ENCODE measurements at places on chromosomes 4 and X. TPM values are rescaled to one million over a fixed set of nuclear protein-coding genes. Genes with fewer than 3 reads are reported as not detected.

IL9R gene
- total RNA-seq: 4.1 TPM

GYPA gene
- total RNA-seq: not detected

BMX gene
- not detected for total RNA-seq

- DNase-seq: no peak
Observed at GRCh38 chr4:169142906-169143305, 127.8 kb downstream of the SH3RF1 start.

- DNase-seq: no peak
Observed at GRCh38 chr4:15543537-15544247, 74.0 kb downstream of the CC2D2A start.

DNA sequence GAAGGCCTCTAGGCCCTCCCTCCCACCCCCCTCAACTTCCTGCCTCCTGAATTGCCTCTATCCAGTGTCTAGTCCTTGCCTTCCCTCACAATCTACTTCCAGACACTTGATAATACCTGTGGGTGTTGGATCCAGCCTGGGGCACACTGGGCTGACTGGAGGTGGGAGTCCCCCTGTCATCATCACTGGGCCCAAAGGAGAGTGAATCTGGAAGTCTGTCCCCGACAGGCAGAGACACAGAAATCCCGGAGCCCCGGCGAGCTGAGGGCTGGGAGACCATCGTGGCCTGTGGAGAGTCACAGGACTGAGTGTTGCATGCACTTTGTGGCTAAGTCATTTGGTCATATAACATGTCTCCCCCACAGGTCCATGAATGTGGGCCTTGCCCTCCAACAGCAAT is 8.4 kb upstream of the SYP start:
- no peak for DNase-seq

XAGE1A gene
- not detected for total RNA-seq

ALAS2 gene
- not detected for total RNA-seq

PGRMC1 gene
- total RNA-seq: 29.0 TPM

SYP gene
- 5.3 TPM for total RNA-seq

DCHS2 gene
- total RNA-seq: not detected

HELT gene
- not detected for total RNA-seq

- DNase-seq: no peak
Observed at GRCh38 chrX:103781706-103782105, 5.1 kb downstream of the PLP1 start.

DNA sequence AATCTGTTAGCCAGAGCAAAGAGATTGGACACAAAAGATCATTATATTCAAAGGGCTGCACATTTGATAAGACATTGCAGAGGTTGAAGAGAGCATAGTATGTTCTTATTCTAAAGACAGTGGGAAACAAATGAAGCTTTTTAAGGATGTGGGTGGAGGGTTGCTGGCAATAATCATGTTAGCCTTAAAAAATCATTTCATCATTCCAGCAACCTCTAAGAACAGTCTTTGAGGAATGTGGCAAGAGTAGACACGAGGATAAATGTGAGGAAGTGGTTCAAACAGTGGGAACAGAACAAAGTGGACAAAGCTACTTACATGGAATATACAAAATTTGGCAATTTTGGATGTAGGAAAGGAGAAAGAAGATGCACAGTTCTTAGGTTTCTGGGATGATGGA is 167.3 kb upstream of the SPRY1 start:
- no peak for DNase-seq

TRPC5OS gene
- not detected for total RNA-seq

GRCh38 chrX:71650333-71650969 is 16.9 kb upstream of the LOC101059915 start:
- DNase-seq: peak; percentile 52

- no peak for DNase-seq
Observed at GRCh38 chrX:102765809-102766208, 45.3 kb downstream of the GPRASP3 start.

DNA sequence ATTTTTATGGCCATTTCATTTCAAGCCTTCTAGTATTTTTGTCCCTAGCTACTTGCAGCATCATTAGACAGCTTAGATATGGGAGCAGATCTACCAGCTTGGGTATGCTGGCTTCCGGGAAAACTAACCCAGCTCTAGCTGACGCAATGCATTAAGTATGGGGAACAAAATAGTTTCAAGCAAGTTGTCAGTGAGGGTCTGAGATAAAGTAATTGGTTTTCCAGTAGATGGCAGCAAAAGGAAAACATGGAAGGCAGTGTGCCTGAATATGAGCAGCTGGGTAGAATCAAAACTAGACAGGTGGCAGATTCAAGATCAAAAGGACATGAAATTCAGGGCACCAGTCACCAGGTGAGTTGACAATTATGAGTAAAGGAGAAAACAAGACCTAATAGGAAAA is 340.9 kb upstream of the CTSO start:
- DNase-seq: no peak

DNA sequence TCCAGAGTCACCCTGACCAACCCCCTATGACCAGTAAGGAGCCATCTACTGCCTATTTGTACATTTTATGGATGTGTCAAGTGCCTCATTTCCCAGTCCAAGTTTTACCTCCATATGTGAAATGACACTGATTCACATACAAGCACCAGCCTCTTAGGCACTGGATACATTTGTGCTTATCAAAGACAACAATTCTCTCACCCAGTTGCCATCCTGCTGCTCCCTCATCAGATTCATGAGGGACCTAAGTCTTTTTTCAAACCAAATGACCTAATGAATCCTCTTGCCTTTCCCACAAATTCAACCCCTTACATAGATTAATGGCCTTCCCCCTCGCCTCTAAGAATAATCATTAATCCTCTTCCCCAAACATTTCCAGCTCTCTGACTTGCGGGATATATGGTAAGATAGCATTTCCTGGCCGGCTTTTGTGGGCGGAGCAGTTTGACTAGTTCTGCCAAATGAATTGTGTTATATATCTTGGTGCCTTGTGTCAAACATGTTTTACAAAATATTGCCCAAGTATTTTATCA is 233.9 kb downstream of the ARAP2 start:
- DNase-seq: no peak

DNA sequence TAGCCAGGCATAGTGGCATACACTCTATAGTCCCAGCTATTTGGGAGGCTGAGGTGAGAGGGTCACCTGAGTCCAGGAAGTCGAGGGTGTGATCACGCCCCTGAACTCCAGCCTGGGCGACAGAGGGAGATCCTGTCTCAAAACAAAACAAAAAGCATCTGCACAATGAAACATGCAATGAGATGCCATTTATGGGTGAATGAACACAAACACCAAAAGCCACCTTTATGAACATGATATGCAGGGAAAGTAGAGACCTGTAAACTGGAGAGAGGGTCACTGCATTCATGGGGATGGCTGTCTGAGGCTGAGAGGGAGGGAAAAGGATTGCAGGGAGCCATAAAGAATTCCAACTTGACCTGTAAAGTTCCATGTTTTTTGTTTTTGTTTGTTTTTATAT is 70.7 kb downstream of the EVC start:
- no peak for DNase-seq

GRCh38 chrX:152843852-152844251 is 13.0 kb downstream of the NSDHL start:
- DNase-seq: no peak

- no peak for DNase-seq
Observed at GRCh38 chr4:15365641-15366040, 62.2 kb upstream of the C1QTNF7 start.

- no peak for DNase-seq
Observed at GRCh38 chr4:136281307-136281706, 1251.0 kb downstream of the PCDH18 start.

DNA sequence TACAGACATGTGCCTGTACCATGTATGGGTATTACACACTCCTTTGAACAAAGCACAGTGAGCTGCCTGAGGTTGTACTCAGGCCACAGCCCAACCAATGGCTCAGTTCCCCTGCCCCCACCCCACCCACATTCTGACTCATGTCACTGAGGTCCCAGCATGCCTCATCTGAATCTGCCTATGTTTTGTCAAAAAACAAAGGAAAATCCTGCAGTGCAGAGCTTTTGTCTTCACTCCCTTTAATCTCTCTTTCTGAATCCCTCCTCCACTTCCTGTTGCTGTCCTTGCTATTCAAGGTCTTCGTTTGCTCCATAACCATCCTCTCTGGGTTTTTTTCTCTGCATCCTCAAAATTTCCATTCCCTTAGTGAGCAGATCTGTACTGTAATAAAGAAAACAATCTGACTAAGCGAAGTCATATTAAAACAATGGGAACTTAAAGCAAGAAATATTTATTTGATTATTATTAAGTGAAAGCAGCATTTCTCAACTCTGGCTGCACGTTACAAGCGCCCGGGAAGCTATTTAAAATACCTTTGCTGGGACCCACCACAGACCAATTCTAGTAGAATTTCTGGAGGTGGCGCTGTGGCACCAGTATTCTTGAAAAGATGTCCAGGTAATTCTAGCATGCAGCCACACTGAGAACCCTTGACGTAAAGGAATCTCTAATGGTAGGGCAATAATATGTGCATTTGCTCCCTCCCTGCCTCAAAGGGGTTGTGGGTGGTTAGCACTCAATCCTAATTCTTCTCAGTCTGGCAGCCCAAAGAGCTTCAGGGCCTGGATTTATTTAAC is 8.7 kb downstream of the GUCY2F start:
- DNase-seq: peak; percentile 65

IQCM gene
- total RNA-seq: not detected

DNA sequence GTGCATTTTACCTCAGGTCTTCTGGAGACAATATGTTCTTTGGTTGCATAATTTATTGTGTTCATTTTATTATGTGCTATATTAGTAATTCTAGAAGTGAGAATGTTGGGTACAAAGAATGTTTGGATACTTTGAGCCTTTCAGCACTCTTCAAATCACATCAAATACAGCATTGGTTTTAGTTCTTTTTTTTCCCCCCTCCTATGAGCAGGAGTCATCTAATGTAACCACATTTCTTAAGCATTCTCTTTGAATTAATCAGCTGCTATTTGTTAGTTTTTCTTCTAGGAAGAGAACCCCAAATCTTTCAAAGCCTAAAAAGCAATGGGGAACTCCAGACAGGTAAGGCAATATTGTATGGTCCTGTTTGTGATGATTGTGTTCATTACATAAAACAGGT is 46.7 kb downstream of the ARL9 start:
- no peak for DNase-seq

DNA sequence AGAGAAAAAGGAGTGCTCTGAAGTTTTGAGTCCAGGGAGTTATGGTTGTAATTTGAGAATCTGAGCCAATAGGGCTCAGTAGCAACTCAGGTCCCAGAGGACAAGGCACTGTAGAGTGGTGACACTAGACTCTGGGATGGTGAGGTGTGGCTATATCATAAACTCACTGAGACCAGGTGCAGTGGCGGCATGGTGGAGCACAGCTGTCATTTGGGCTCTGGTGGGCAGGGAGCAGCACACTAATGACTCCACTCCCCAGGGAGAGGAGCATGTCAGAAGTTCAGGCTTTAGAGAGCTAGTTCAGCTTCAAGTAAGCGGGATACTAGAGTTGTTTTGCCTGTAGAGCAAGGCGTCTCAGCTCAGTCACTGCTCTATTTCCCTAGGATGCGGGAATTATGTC is 165.4 kb upstream of the USP38 start:
- no peak for DNase-seq

DNA sequence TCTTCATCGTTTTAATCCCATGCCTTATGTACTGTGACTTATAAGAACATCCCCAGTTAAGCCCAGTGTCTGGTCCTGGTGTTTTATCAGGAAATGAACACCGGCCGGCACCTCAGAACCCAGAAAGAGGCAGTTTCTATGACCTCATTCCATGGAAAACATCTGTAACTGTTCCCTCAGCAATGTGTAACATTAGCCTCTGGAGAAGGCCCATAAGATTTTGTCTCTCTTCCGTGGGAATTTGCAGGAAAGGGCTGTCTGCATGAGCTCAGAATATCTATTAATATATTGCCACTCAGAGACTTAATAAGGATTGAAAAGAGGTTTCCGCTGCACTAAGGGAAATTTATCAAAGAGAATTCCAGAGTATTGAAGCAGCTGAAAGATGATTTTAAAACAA is 3.1 kb upstream of the TCEANC start:
- DNase-seq: no peak

GRCh38 chr4:88661739-88662138 is 35.9 kb downstream of the NAP1L5 start:
- no peak for DNase-seq

S100P gene
- total RNA-seq: 19.3 TPM

DNA sequence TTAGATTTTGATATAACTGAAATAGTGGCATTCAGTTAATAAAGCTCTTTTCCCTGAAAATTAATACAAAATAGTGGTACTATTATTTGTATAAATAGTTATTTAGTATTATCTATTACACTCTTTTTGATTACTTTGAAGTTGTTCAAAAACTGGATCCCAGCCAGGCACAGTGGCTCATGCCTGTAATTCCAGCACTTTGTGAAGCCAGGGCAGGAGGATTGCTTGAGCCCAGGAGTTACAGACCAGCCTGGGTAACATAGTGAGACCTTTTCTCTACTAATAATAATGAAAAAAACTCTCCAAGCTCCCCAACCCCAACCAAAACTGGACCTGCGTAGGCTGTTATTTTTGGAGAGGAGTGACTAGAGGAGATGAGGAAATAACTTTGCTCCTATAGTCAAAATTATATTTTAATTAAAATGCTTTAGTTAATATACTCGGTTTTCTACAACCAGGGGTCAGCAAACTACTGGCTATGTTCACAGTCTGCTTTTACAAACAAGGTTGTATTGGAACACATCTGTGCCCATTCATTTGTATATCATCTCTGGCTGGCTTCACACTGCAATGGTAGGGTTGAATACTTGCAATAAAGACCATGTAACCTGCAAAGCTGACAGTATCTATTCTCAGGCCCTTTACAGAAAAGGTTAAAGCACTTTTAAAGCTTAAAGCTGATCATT is 27.6 kb downstream of the GUCY1A1 start:
- no peak for DNase-seq
